ENCODE measurements at places on chromosomes 4 and X.

DNA sequence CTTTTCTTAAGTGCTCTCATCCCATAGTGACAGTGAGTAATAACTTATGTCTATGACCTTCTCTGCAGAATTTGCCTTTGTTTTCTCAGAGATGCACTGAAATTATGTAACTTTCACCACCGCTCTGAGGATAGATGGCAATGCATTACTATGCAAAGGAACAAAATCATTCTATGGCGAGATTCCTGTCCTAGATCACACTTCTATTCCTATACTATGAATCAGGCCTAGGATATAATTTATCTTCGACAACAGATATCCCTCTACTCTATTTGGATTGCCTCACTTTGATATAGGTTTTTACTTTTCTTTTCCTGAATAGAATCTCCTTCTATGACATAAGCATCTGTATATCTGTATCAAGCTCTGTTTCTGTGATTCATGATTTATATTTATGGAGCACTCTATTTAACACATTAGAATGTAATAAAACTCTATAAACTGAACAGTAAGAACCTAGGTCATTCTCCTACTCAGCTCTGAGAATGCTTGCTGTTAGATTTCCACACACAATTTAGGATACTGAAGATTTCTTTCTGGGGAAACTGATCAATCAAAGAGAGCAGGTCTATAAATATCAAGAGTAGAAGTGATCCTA, 1082.3 kb upstream of the ADGRL3 start:
- no peak for DNase-seq

- DNase-seq: no peak
These were observed 21.4 kb upstream of the CENPU start for GRCh38 chr4:184755278-184755677.

DNA sequence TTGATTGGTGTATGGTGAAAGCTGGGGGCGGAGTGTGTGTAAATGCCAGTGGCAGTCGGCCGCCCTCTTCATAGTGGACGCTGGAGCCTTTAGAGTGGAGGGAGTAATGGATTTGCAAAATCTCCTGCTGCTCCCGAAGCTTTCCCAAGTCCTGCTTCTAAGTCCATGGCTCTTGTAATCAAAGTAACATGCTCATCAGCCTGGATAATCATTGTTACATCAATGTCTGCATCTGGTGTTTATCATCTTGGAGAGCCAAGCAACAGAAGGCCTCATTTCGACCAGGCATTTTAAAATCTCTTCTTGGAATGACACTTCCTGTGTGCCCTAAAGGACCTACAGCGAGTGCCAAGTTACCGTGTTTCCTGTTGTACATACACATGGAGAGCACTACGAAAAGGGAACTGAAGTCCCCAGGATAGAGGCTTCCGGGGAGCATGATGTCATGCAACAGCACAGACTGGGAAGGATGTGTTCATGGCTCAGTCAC, 32.2 kb downstream of the UNC5C start:
- DNase-seq: no peak

- DNase-seq: no peak
These were observed 610.5 kb upstream of the TECRL start for GRCh38 chr4:65019775-65020174.

GRCh38 chr4:22485737-22486136, 30.1 kb downstream of the ADGRA3 start:
- no peak for DNase-seq

GRCh38 chr4:147778942-147779341, 47.1 kb downstream of the ARHGAP10 start:
- no peak for DNase-seq

- no peak for DNase-seq
These were observed 191.7 kb downstream of the TLL1 start for GRCh38 chr4:166064721-166065120.

DNA sequence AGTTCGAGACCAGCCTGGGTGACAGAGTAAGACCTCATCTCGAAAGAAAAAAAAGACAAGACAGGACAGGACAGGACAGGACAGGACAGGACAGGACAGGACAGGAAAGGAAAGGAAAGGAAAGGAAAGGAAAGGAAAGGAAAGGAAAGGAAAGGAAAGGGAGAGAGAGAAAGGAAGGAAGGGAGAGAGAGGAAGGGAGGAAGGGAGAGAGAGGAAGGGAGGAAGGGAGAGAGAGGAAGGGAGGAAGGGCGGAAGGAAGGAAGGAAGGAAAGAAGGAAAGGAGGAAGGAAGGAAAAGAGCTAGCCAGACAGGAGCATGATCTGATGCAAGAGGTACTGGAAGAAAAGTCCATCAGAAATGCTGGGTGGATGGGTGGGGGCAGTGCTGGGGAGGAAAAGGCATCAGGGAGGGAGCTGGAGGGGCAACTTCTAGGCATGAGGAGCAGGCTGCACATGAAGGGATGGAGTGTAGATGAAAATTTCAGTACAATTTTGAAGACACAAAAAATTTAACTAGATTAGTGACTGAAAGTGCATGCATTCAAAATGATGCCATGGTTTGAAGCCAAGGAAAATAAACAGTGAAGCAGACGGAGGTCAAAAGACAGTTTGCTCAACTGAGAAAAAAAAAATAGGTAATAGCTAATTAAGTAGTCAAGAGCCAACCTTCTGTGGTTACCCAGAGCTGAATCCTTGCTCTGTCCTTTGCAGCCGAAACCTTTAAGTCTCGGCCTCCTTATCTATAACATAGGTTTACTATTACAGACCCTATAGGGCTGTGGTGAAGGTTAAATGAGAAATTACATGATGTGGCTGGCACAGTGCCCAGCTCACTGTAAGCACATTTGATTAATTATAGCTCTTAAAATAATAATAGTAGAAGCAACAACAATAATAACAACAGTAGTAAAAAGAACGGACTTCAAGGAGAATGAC, 59.9 kb downstream of the ZNF827 start:
- no peak for DNase-seq

DNA sequence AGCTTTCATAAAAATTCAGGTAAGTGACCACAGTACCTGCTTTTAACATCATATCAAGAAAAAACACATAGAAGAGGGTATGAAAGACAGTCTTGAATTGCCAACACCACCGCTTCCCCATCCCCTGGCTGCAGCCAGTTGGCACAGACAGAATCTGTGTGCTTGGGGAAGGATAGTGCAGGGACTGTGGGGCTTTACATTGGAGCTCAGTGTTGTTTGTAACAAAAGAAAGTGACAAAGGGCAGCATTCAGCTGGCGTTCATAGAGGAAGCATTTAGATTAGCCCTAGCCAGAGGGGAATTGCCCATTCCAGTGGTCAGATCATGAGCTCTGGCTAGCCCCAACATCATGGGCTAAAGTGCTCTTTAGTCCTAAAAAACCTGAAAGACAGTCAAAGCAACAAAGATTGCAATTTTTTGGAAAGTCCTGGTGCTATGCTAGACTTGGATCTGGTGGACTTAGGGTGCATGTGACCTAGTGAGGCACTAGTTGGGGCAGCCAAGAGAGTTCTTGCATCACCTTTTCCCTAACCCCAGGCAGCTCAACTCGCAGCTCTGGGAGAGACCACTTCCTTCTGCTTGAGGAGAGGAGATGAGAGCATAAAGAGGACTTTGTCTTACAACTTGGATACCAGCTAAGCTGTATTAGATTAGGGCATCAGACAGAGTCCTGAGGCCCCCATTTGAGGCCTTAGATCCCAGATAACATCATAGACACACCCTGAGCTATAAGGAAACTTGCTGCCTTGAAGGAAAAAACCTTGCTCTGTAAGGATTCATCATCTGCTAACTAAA, 1602.4 kb upstream of the ADGRL3 start:
- peak; percentile 5 for DNase-seq

GRCh38 chr4:133143775-133144430, 5.2 kb upstream of the PCDH10 start:
- DNase-seq: no peak

DNA sequence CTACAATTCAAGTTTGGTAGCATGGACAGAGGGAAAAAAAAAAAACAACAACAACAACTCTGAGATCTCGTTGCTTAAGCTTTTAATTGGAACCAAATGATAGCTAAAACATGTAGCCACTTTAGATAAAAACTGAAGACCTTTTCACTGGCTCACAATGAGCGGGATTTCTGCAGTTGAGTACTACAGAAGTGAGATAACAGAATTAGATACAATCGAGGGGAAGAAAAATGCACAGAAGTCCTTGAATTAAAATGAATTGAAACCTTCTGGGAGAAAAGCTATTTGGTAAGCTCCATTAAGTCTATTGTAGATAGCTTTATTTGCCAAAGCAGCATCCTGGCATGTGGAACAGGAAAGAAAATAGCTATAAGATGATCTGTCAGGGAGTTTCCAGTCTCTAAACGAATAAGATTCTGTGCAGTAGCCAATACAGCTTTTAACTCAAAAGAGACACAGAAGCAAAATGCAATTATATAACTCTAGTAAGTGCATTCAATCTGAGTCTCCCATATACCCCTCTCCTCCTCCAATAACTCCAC, 248.5 kb downstream of the ENOX2 start:
- DNase-seq: no peak

DNA sequence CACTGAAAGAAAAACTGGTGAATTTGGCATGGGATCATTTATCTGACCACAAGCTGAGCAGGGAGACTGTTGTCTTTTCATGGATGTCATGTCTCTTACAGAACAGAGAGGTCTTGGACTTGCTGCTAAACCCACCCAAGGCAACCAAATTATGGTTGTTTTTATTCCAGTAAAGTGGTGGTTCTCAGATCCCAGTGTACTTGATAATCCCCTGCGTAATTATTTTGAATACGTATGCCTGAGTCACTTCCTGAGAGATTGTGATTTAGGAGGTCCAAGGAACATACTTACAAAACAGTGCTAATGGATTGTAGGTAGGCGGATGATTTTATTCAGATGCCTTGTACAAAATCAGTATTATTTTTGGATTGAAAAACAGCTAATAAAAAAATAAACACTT, 585.6 kb downstream of the IL1RAPL1 start:
- no peak for DNase-seq

GRCh38 chr4:29073571-29073970, 1646.6 kb upstream of the PCDH7 start:
- no peak for DNase-seq

DNA sequence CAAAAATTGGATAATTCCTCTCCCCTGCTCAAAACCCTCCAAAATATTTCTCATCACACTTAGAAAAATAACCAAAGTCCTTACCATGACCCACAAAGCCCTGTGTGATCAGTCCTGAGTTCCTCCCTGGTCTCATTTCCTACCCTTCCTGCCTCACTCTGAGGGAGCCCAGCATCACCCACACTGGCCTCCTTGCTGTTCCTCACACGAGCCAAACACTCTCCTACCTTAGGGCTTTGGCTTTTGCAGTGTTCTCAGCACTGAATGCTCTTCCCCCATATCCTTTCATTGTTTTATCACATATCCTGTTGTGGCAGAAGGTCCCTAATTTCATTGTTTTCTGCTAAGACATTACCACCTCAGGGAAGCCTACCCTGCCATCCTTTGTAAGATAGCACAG, 12.2 kb downstream of the MGAT4D start:
- DNase-seq: no peak

- peak; percentile 59 for DNase-seq
These were observed 2.1 kb upstream of the FAT1 start for GRCh38 chr4:186725469-186726425.

- DNase-seq: no peak
These were observed 1.3 kb upstream of the USP51 start for GRCh38 chrX:55490974-55491373.

DNA sequence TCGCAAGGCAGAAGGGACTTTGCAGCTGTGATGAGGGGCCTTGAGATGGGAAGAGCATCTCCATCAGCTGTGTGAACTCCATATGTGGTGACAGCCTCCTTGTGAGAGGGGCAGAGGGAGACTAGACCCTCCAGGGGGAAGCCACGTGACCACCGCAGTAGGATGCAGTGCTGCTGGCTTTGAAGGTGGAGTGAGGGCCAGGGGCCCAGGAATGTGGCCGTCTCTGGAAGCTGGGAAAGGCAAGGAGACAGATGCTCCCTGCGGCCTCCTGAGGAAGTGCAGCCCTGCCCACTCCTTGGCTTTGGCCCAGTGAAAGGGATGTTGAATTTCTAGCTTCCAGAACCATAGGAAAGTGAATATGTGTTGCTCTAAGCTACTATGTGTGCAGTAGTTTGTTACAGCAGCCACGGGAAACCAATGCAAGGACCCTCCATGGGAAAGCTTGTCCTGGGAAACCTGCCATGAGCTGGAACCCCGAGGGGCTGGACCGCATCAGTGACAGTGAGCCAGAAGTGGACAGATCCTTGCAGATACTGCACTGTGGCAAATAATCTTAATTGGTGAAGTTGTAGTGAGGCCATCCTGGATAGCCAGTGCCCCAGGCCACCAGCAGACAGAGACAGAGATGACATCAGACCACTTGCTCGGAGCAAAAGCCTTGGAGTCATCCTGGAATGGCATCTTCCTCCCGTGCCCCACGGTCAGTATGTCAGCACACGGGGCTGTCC, 35.4 kb upstream of the SORCS2 start:
- DNase-seq: peak; percentile 28

DNA sequence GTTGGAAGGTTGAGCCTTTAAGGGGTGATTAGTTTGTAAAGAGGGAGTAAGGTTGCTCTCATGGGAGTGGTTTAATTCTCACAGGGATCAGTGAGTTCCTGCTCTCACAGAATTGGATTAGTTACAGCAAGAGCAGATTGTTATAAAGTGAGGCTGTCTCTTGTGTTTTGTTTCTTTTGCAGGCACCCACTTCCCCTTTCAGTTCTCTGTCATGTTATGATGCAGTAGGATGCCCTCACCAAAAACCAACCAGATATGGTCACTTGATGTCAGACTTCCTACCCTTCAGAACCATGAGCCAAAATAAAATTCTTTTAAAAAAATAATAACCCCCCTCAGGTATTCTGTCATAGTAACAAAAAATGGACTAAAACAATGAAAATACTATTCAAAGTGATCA, 19.9 kb upstream of the IGSF1 start:
- DNase-seq: no peak

- DNase-seq: no peak
These were observed 142.3 kb downstream of the ARHGAP24 start for GRCh38 chr4:85617202-85617601.

GRCh38 chr4:138665851-138666250, 349.7 kb upstream of the NOCT start:
- DNase-seq: no peak

DNA sequence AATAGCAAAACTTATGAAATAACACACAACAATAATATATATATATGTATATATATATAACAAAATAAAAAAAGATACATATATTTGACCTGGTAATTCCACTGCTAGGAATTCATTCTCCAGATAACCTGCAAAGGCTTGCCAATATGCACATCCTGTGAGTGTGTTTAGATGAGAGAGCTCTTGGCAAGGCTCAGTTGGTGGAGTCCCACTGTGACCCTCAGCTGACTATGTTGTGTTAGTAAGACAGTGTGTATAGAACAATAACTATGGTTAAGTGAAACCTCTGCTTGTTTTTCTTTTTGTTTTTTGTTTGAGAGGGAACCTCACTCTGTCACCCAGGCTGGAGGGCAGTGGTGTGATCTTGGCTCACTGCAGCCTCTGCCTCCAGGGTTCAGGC, 39.5 kb upstream of the RBMX start:
- no peak for DNase-seq

DNA sequence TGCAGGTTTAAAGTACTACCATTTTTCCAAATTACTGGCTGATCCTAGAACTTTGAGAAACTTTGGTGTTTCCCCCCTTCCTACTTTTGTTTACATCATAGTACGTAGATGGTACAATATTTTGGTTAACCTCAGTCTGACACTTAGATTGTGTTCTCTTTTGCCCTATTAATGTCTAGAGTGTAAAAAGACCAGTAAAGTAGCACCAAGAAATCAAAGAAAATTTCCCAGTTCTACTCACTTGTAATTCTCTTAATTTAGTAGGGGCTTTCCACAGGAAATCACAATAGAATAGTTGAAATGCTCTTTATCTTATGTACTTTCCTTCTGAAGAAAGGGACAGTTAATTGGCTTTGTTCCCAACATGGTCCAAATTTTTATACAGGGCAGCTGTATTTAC, 51.6 kb downstream of the NFKB1 start:
- no peak for DNase-seq

GRCh38 chr4:68451246-68452211, 4.3 kb downstream of the TMPRSS11E start:
- no peak for DNase-seq

All from neural crest cell (in vitro differentiated cells).